ENCODE measurements at places on chromosomes 12 and 14. TPM values are rescaled to one million over a fixed set of nuclear protein-coding genes. Genes with fewer than 3 reads are reported as not detected.

GRCh38 chr12:42886160-42886559 lies 296.6 kb upstream of the PRICKLE1 start:
- DNase-seq = no peak
- H3K36me3 ChIP-seq = no peaks in the 10 kb centered on the region
- H3K4me1 ChIP-seq = no peaks in the 10 kb centered on the region
- no peaks in the 10 kb centered on the region for H3K27me3 ChIP-seq

DNA sequence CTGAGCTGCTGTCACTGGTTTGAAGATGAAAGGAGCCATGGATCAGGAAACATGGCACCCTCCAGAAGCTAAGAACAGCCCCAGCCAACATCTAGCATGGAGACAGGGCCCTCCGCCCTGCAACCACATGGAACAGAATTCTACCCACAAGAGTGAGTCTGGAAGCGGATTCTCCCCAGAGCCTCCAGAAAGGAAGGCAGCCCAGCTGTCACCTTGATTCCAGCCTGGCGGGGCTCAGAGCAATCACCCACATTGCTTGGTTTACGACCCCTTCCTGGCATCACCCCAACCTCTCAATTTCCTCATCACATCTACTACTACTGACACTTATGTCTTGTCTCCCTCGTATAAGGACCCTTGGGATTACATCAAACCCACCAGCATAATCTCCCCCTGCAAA lies 38.5 kb downstream of the OAS2 start:
- H3K27ac ChIP-seq = no peak overlapping the region
- H3K4me1 ChIP-seq = no peaks in the 10 kb centered on the region
- H3K4me3 ChIP-seq = no peak overlapping the region
- no peak for DNase-seq

GRCh38 chr12:66692170-66692569 lies 13.3 kb upstream of the GRIP1 start:
- H3K36me3 ChIP-seq = no peaks in the 10 kb centered on the region
- no peak overlapping the region for H3K4me3 ChIP-seq
- DNase-seq = no peak
- no peak overlapping the region for H3K27ac ChIP-seq
- H3K27me3 ChIP-seq = no peaks in the 10 kb centered on the region
- H3K4me1 ChIP-seq = peaks cover 5% of the 10 kb centered on the region

DNA sequence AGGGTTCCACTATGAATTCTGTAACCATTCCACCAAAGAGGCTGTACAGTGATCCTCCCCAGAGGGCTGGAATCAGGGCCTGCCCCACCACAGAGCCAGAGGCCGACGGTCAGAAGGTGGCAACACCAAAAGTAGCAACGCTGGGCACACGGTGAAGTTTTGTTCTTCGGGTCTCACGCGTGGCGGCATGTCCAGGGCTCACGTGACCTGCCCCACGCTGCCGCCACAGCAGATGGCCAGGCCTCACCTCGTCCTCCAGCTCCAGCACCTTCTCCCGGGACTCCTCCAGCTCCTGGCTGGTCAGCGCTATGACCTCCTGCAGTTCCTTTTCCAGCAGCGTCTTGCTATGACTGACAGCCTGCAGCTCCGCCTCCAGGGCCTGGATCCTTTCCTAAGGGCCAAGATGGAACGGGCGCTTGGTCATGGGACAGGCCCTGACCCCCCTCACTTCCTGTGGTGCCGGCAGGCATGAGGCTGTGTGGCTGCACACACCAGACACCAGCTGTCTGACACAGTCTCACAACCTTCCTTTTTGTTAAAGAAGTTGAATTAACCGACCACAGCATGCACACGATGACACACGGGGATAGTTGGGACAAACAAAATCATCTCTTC lies 22.4 kb upstream of the ANKLE2 start:
- no peaks in the 10 kb centered on the region for H3K4me1 ChIP-seq
- H3K27me3 ChIP-seq = no peaks in the 10 kb centered on the region
- H3K4me3 ChIP-seq = no peak overlapping the region
- no peak overlapping the region for H3K27ac ChIP-seq

DNA sequence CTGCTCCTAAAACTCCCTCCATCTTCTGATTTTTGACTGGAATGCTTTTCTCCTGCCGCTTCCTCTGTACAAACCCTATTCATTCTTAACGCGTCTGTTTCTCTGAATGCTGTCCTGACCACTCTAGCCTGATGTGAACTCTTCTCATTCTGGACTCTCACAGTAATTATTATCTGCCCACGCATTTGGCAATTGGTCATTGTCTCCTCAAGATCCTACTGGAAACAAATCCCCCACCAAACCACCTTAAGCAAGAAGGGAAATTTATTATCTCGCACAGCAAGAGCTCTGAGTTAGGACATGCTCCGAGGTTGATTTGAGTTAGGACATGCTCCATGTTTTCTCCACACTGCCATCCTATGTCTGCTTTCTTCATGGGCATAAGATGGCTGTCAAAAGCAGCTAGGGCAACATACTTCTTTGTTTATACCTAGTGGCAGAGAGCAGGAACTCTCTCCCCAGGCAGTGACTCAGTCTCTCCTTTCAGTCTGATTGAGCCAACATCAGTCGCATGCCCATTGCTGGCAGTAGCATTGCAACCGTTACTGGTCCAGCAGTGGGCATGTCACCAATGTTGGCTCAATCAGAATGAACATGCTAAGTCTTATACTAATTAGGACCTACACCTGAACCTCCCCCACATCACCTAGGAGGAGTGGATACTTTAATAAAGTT lies 102.2 kb downstream of the SSPN start:
- no peak overlapping the region for H3K27ac ChIP-seq
- no peaks in the 10 kb centered on the region for H3K27me3 ChIP-seq
- H3K4me3 ChIP-seq = no peak overlapping the region
- no peak for DNase-seq

GRCh38 chr12:27213830-27214787 lies 30.0 kb upstream of the STK38L start:
- no peaks in the 10 kb centered on the region for H3K4me1 ChIP-seq
- H3K36me3 ChIP-seq = no peaks in the 10 kb centered on the region
- H3K4me3 ChIP-seq = no peak overlapping the region
- DNase-seq = no peak

DNA sequence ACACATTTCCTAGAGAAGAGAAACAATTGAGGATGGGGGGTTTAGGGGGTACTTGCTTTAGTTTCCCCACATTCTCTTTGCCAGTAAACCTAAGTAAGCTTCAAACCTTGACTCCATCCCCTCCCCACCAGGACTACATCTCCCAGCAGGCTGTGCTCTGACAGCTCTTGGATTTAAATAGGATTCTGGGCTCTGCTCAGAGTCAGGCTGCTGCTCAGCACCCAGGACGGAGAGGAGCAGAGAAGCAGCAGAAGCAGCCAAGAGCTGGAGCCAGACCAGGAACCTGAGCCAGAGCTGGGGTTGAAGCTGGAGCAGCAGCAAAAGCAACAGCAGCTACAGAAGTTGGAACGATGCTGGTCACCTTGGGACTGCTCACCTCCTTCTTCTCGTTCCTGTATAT lies 20.6 kb downstream of the RDH12 start:
- no peak overlapping the region for H3K27ac ChIP-seq
- peak overlapping the region; percentile 31 for H3K4me3 ChIP-seq
- no peaks in the 10 kb centered on the region for H3K4me1 ChIP-seq
- no peaks in the 10 kb centered on the region for H3K36me3 ChIP-seq

DNA sequence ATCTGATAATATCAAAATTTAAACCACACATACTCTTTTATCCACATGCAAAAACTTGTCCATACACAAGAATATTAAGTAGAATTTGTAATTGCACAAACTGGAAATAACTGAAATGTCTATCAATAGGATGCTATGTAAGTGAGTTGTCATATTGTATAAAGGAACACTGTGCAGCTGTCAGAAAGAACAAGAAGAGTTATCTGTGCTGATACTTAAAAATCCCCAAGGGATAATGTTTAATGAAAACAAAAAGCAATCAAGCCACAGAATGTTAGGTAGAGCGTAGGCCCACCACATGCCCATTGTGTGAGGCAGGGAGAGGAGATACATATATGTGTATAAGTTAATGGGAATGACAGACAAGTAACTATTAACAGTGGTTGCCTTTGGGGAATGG lies 25.9 kb upstream of the HIGD1C start:
- no peaks in the 10 kb centered on the region for H3K27me3 ChIP-seq
- no peaks in the 10 kb centered on the region for H3K36me3 ChIP-seq
- no peak overlapping the region for H3K27ac ChIP-seq
- H3K4me1 ChIP-seq = no peaks in the 10 kb centered on the region
- peak overlapping the region; percentile 32 for H3K4me3 ChIP-seq

- no peak overlapping the region for H3K27ac ChIP-seq
- H3K36me3 ChIP-seq = no peaks in the 10 kb centered on the region
- no peak overlapping the region for H3K4me3 ChIP-seq
These were observed 108.8 kb downstream of the RAD51B start for GRCh38 chr14:67928375-67928774.

DNA sequence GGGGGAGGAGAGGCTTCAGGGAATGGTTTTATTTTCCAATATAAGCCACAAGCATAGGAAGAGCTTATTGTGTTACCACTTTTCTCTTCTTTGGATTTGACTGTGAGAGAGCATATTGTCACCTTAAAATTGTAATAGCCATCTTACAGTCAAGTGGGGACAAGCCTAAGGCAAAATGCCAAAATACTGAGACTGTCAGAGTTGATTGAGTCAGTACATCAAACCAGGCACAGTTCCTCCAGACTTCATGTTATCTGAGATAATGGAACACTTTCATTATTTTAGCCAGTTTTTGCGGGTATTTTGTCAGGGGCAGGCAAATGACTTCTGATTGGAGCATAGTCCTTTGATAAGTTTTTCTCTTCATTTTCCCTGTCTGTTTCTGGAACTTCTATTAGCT lies 19.5 kb upstream of the NUBPL start:
- H3K4me1 ChIP-seq = no peaks in the 10 kb centered on the region
- H3K36me3 ChIP-seq = no peaks in the 10 kb centered on the region
- no peaks in the 10 kb centered on the region for H3K27me3 ChIP-seq

GRCh38 chr12:127579446-127579845 lies 687.5 kb upstream of the TMEM132C start:
- no peak overlapping the region for H3K27ac ChIP-seq
- no peak overlapping the region for H3K4me3 ChIP-seq
- peaks cover 6% of the 10 kb centered on the region for H3K4me1 ChIP-seq
- no peaks in the 10 kb centered on the region for H3K36me3 ChIP-seq
- H3K27me3 ChIP-seq = no peaks in the 10 kb centered on the region

DNA sequence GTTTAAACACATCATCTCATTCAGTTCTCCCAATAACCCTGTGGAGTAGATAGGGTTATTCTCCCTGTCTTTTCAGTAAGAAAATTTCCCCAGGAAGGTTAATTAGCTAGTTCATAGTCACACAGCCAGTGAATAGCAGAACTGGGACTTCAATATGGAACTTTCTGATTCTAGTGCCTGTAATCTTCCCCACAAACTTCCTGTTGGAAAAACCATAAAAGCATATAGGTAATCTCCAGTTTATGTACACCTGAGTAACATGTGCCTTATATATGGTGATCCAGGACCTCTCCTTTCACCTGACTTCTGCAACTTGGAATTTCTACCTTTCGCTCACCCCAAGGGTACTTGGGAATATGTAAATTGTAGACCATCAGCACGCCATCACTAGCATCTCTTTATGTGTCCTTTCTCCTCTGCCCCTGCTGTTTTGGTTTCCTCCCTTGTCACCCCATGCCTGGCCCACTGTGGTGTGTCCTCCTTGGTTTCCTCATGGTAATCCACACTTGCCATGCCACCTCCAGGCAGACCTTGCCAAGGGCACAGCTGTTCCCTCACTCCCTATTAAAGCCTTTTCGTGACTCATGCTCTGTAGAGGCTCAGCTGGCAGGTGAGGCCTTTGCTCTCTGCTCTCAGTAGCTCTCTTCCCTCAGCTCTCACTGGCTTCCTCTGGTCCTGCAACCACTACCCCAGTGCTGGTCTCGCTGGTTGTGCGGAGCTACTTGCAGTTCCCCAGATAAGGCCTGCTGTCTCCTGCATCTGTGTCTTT lies 16.7 kb downstream of the TBC1D30 start:
- no peaks in the 10 kb centered on the region for H3K4me1 ChIP-seq
- no peak overlapping the region for H3K27ac ChIP-seq
- no peak for DNase-seq
- no peak overlapping the region for H3K4me3 ChIP-seq
- H3K36me3 ChIP-seq = no peaks in the 10 kb centered on the region

DNA sequence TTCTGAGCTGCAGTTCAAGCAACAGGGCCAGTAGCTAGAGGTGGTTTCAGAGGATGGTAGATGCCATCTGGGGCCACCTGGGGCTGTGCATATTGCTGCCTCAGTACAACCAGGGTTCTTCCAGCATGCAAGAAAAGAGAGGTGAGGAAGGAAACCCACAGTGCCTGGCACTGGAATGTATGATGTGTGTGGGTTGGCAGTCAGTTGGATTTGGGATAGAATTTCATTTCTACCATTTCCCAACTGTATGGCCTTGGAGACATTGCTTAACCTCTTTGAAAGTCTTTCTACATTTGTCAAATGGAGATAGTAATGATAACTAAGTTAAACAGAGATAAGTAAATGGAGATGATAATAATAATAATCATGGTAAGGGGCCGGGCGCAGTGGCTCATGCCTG lies 10.2 kb upstream of the LRRC10 start:
- DNase-seq = no peak
- no peak overlapping the region for H3K4me3 ChIP-seq
- no peaks in the 10 kb centered on the region for H3K36me3 ChIP-seq
- H3K27ac ChIP-seq = no peak overlapping the region

DNA sequence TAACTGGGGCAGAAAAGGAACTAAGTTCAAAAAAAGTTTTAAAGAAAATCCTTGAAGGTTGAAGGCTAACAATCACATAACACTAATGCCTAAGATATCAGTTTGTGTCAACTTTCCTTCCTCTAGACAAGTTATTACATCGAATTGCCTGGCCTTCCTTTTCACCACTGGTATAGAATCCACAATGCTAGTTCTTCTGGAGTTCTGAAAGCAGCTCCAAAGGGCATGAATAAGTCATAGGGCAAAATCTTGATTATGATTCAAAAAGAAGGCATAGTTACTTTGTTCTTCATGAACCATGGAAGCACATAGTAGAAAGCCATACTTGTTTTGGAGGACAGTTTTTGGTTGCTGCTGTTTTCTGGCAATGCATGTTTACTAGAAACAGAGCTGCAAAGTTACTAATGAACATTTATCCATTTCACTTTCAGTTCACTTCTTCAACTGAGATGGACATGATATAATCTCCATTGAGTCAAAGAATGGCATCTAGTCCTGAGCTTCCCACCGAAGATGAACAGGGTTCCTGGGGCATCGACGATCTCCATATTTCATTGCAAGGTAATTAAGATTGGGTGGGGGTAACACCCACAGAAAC lies 56.0 kb downstream of the SYNE2 start:
- H3K4me3 ChIP-seq = no peak overlapping the region
- DNase-seq = no peak
- no peaks in the 10 kb centered on the region for H3K36me3 ChIP-seq
- 0 out of 2 replicates have a peak, but pooled peaks cover 2% of the 10 kb centered on the region for H3K4me1 ChIP-seq
- no peak overlapping the region for H3K27ac ChIP-seq

The ZNF891 gene
- polyA plus RNA-seq = 1.3 TPM

The PAX9 gene
- polyA plus RNA-seq = 0.05 TPM

The PDE3A gene
- polyA plus RNA-seq = 0.91 TPM

The KRT8 gene
- polyA plus RNA-seq = 280 TPM

The MDP1 gene
- 25.3 TPM for polyA plus RNA-seq

The PIK3C2G gene
- not detected for polyA plus RNA-seq

The TMCC3 gene
- 1.1 TPM for polyA plus RNA-seq

All from H1 (cell line).